ENCODE measurements at places on chromosomes 2 and 18.

GRCh38 chr2:70397186-70397585 lies 95.3 kb upstream of the FAM136A start:
- no peak for DNase-seq

DNA sequence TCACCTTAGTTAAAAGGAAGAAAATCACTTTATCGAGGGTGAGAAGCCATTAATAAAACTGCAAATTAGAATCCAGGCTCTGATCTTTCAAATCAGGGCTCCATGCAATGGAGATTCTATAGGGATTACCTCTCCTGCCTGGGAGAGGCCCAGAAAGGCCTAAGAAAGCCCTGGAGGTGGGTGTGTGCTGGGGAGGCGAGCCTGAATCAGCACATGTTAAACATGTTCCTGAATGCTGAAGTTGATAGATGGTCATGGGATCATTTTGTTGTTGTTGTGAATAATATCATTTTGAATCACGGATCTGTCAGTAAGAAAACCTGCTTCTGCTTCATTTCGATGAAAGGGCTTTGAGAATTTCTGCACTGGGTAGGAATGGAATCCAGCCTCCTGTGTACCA lies 254.3 kb downstream of the ACKR3 start:
- DNase-seq, result no peak

DNA sequence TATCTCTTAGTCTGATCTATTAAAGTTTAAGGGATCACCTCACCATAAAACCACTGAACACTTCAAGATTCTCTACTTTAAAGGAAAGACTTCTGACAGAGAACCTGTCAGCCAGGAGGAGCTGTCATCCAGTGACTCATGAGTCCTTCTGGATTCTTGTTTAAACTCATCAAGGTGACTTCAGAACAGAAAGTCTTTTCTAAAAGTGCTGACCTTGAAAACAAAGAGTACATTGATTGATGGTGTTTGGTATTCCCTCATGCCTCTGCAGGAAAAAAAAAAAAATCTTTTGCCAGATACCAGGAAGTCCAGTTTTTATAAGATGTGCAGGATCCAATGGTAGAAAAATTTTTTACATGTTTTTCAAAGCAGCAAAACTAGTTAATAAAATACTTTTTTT lies 12.3 kb downstream of the DSG2 start:
- DNase-seq, result no peak

DNA sequence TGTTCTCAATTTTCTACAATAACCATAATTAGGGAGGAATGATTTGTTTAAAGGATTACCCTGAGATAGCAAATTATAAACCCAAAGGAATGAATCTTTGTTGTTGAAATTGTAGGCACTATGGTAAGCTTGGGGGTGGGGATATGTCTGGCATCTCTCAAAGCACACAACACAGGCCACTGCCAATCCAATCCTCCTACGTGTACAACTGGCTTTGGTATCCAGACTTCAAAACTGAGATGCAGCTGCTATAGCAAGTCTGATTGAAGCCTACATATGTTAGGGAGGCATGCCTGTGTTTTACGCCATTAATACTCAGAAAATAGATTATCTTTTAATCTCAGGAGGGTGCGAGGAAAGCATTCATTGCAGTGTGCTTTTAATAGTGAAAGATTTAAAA lies 5.9 kb upstream of the NCOA1 start:
- DNase-seq, result no peak

DNA sequence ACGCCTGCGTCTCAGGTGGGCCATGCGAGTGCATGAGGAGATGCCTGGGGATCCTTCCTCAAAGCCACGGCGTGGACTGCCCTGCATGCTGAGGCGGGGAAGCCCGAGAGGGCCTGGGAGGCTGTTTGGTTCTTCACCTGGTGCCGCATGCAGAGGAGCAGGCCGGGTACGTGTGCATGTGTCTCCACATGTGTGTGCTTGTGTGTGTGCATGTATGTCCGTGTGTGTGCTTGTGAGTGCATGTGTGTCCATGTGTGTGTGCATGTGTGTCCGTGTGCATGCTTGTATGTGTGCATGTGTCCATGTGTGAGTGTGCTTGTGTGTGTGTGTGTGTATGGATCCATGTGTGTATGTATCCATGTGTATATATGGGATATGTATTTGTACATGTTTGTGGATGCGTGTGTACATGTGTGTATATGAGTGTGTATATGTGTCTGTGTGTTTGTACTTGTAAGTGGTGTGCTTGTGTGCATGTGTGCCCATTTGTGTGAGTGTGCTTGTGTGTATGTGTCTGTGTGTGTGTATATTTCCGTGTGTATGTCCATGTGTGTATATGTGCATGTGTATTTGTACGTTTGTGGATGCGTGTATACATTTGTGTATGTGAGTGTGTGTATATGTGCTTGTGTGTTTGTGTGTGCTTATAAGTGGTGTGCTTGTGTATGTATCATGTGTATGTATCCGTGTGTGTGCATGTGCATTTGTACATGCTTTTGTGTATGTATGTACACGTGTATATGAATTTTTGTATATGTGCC lies 79.0 kb downstream of the PTGR3 start:
- DNase-seq, result no peak

DNA sequence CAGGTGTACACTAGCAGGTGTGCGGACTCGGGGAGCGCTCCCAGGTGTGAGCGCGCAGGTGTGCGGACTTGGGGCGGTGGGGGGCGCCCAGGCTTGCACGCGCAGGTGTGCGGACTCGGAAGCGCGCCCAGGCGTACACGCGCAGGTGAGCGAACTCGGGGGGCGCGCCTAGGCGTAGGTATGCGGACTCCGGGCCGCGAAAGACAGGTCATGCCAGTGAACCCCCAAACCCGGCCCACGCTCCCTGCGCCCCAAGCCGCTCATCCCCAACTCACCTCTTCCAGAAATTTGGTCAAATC lies 342 bp downstream of the CYB5A start:
- no peak for DNase-seq

DNA sequence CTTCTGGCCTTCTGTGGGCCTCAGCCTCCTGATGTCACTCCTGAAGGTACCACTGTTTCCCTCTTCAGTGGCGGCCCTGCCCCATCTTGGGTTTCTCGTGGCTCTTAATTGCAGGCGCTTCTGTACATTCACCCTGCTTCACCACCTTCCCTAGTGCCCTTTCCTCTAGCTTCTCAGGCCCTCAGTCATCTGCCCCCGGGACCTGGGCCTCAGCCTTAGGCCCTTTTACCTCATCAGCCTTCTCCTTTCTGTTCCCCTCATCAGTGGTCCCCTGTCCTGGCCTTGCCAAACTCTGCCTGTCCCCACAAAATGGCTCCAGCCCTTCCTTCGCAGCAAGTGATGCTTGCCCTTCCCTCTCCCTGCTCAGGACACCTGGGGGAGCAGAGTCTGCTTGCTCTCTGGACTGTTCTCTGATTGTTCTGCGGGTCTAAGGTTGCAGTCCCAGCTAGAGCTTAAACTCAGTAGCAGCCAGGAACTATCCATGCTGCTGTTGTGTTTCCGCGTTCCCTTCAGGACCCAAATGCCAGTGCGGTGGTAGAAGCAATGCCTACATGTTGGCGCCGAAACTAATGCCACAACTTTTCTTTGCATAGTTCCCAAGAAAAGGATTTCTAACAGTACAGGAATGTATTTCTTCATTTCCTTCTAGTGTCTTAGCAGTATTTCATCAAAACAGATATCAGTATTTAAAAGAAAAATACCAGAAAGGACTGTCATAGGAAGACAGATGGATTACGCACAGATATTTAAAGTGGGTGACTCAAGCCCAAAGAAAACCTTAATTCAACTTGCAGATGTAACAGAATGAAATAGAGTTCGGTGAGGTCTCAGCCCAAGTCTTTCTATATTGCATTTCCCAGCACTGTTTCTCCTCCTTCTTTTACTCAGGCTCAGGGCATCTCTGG lies 7.5 kb downstream of the ASB1 start:
- no peak for DNase-seq

- DNase-seq, result no peak
Measured at GRCh38 chr18:24300703-24301102, 96.9 kb downstream of the OSBPL1A start.

- no peak for DNase-seq
Measured at GRCh38 chr2:197994751-197995150, 190.4 kb downstream of the PLCL1 start.

- no peak for DNase-seq
Measured at GRCh38 chr2:85541262-85541661, 2.3 kb downstream of the MAT2A start.

GRCh38 chr2:169895294-169895985 lies 68.2 kb downstream of the UBR3 start:
- DNase-seq, result no peak

GRCh38 chr18:68865503-68865902 lies 67.6 kb downstream of the CCDC102B start:
- no peak for DNase-seq

DNA sequence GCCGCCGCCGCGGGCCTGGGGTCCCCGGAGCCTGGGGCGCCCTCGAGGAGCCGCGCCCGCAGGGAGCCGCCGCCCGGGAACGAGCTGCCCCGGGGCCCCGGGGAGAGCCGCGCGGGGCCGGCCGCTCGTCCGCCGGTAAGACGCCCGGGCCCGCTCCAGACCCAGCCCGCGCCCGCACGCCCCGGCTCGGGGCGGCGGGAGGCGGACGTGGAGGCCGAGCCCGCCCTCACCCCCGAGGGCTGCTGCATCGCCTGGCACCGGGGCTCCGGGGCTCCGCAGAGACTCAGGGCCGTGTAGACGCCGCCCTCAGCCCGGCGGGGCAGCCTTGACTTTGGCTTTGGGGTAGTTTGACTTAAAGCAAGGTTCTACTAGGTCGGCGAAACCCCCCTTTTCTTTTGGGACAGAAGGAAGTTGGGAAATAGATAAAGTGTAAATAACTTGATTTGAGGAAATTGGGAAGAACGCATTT lies 335 bp downstream of the ERFE start:
- DNase-seq, result no peak

DNA sequence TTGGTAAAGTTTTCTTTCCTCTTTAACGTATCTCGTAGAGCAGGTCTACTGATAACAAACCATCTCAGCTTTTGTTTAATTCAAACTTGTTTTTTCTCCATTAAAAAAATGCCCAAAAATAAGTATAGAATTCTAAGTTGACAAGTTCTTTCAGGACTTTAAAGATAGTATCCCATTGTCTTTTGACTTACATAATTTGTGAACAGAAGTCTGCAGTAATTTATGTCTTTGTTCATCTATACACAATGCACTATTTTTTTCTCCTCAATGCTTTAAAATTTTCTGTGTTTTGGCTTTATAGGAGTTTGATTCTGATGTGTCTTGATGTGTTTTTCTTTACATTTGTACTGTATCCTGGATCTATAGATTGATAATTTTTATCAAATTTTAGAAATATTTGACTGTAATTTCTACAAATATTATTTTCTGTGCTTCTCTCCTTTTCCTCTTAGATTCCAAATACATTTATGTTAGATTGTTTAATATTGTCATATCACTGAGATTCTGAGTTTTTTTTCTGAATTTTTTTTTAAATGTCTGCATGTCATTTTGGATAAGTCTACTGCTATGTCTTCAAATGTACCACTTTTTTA lies 143.3 kb downstream of the FTCDNL1 start:
- no peak for DNase-seq

- DNase-seq, result no peak
Measured at GRCh38 chr18:60149316-60149715, 223.3 kb downstream of the MC4R start.

GRCh38 chr2:61710711-61711110 lies 143.1 kb downstream of the FAM161A start:
- no peak for DNase-seq

DNA sequence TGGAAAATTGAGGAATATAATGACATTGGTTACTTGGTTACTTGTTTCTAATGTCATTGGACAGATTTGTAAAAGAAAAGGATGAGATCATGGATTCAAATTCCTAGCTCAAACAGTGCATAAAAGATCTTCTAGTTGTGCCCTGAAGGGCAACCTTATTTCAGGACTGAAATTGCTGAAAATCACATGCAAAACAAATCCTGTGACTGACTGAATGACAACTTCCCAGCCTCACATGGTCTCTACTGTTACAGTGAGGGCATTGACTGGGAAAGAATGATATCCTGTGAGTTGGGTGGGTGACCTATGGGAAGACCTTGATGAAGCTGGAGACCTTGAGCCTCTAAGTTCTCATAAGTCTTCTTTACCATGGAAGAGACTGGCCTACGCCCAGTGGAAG lies 90.4 kb upstream of the HAAO start:
- DNase-seq, result no peak

DNA sequence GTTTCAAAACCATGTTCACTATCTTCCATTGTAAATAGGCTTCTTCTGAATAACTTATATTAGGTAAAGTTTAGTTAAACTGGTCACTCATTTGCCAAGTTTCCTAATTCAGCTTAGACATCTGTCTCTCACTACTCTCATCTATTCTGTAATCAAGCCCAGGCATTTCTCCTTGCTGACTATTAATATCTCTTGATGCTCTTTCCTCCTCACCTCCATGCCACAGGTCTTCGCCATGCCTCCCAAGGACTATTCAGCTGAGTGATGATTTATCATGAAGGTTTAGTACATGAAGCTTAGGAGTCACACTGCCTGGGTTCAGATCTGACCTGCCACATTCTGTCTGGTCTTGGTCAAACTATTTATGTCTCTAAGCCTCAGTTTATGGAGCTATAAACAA lies 115.5 kb downstream of the SPOPL start:
- no peak for DNase-seq

GRCh38 chr18:60668583-60668982 lies 296.0 kb upstream of the MC4R start:
- DNase-seq, result no peak

GRCh38 chr2:120687210-120687609 lies 48.5 kb upstream of the GLI2 start:
- no peak for DNase-seq

- DNase-seq, result no peak
Measured at GRCh38 chr2:9981655-9982054, 30.2 kb downstream of the GRHL1 start.

DNA sequence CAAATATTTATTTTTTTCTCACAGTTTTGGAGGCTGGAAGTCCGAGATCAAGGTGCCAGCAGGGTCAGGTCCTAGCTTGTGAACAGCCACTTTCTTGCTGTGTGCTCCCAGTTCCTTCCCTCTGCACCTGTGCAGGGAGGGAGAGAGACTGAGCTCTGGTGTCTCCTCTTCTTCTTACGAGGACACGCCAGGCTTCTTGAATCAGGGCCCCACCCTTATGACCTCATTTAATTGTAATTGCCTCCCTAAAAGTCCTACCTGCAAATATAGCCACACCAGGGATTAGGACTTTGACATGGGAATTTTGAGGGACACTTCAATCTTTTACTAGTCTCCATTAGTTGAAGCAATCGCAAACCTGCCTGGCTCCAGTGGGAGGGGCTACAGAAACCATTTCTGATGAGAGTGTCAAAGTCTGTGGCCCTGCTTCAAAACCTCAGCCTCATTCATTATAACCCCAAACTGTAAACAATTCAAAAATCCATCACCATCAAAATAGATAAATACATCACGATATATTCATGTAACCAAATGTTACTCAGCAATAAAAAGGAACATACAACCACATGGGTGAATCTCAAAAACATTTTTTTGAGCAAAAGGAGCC lies 18.2 kb upstream of the SEH1L start:
- no peak for DNase-seq

GRCh38 chr2:223618172-223619035 lies 16.2 kb upstream of the SCG2 start:
- DNase-seq, result no peak

DNA sequence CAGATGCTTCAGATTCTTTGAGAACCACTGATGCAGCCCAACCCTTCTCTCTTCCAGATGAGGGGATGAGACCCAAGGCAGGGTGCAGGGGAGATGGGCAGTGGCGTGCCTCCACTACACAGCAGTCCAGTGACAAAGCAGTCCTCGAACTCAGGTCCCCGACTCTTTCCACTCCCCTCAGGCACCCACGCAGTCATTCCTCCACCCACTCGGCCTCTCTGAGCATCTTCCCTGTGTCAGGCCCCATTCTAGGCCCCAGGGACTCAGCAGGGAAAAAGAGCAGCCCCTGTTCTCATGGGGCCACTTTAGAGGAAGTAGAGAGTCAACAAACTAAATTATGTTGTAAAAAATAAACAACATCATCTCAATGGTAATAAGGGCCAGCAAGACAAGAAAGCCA lies 15.2 kb downstream of the KCNK3 start:
- no peak for DNase-seq

Measured in brain pericyte (primary cell).